ENCODE measurements at places on chromosomes 11 and 22.

- peak; percentile 96 for DNase-seq
Observed at GRCh38 chr22:42399315-42400271, 32.6 kb downstream of the NFAM1 start.

DNA sequence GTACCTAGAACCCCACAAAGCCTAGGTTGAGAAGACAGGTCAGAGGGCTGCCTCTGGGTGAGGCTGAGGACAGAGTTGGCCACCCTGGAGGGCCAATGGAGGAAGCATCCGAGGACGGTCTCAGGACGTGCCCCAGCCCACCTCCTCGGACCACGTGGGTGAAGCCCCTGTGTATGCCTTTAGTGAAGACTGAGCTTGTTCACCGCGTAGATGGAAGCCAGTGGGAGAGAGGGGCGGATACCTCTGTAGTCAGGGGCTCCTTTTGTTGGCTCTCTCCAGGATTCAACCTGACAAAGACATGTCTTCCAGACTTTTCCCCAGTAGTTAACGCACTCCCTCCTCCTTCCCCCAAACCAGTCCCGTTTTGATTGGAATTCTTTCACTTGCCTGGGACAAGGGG, 110.7 kb downstream of the ZBTB16 start:
- no peak for DNase-seq

- no peak for DNase-seq
Observed at GRCh38 chr11:76634886-76635285, 35.7 kb downstream of the LRRC32 start.

- DNase-seq, result no peak
Observed at GRCh38 chr11:38680746-38681145, 2082.7 kb upstream of the RAG2 start.

GRCh38 chr11:14784230-14784629, 107.8 kb downstream of the CYP2R1 start:
- no peak for DNase-seq

DNA sequence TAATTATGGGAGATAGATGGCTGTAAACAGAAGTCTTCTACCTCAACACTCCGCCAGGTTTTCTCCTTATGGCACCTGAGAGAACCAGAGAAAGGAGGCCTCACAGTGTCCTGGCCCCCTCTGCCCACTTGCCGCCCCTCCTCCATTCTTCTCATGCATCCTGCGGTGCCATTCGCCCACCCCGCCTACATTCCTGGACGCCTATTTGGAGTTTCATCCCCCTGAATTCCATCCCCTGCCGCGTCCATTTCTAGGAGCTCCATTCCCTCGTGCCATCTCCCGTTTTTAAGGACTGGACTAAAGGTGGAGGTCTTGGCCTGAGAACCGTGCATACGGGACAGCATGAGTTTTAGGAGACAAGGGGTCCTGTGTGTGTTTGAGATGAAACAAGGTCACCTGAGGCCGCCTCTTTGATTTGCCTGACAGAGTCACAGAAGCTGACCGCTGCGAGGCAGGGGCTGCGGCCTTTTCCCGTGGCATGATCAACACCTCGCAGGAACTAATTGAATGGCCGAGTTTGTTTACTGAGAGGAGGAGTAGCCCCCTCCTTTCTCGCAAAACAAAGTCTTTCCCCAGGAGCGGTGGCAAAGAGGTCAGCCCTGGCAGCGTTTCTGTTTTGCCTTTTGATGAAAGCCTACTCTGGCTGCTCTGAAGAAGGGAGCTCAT, 246.2 kb downstream of the ST3GAL4 start:
- no peak for DNase-seq

GRCh38 chr11:93432247-93432646, 101.7 kb downstream of the DEUP1 start:
- DNase-seq, result no peak

DNA sequence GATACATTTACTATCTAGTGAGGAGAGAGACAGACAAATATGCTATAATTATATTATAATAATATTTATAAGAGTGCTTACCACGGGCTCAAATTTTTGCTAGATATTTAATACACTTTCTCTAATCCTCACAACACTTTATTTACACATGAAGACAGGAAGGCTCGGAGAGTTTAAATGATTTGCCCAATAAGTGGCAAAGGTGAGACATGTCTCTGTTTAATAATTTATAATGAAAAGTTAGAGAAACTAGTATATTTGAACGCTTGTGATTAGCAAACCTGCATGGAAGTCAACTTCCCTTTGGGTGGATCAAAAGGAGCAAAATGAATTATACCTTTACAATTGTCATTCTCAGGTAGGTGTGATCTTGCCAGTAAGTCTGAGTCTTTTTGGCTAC, 55.4 kb downstream of the POLD3 start:
- DNase-seq, result no peak

DNA sequence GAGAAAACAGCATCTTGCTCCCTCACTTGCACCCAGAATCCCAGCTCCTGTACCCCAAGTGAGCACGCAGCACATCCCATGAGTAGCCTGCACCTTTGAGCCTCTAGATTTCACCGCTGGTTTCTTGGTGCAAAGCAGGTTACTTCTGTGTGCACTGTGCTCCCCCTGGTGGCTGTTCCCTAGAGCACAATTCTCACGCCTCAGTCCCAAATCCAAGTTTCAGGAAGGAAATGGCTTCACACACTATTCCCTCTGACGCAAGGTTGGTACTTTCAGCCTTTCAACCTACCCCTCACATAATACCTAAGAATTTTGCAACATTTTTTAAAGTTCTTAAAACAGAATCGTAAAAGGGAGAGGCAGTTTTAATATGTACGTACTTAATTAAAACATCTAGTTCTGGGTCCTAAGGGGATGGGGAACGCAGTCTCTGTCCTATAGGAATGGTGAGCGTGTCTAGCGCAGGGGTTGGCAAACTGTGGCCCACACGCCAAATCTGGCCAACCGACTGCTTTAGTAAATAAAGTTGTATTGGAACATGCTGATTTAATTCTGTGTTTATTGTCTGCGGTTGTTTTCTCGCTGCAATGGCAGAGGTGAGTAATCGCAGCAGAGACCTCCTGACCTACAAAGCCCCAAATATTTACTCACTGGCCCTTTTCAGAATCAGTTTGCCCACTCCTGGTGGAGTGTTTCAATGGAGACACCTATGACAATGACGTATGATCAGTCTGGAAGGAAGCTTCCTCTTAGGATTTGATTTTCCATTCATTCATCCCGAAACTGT, 27.5 kb downstream of the DHCR7 start:
- DNase-seq, result peak; percentile 34

DNA sequence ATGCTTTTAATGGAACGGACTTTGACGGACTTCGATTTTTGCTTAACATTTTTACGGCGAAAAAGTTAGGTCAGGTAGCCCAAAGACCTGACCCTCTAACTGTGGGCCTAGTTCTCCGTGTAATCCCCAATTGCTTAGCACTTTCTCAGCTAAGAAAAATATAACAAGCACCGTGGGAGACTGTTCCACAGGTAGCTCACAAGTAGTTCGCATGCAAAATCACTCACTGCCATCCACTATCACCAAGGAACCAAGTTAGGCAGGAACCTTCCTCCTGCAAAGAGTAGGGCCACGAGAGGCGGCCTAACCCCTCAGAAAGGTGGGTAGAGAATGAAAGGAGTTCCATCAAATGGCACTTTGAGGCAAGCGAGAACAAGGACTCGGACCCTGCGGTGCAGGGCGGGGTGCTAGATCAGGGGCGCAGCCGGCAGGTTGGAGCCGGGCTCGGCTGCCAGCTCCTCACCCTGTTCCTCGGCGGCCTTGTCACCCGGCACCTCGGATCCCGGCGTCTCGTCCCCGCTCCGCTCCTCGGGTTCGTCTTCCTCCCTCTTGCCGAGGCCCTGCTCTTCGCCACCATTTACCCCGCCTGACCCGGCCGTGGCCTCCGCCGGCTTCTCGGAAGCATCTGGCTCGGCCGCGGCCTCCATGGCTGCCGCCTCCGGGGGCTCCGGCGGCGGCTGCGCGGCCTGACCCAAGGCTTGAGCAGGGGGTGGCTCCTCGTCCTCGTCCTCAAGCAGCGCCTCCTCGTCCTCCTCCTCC, 922 bp downstream of the HNRNPUL2 start:
- no peak for DNase-seq

DNA sequence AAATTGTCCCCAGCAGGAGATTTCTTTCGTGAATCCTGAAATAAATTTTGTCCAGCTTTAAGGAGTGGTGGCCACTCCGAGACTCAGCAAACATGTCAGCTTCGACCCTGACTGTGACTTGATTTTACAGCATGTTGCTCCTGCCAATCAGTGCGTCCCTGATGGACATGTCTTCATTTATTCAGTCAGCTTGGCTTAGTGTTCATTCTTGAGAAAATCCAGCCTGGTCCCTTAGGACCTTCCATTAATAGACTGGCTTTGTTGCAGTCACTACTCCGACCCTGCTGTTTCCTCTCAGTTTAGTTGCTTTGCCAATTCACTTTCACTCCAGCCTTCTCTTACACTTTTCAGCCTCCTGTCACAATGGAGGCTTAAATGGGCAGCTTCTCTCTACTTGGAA, 30.5 kb downstream of the TMPRSS5 start:
- DNase-seq, result no peak

GRCh38 chr11:121696177-121696871, 243.6 kb upstream of the SORL1-AS1 start:
- DNase-seq, result no peak

GRCh38 chr11:11780858-11781257, 60.9 kb upstream of the USP47 start:
- no peak for DNase-seq

GRCh38 chr11:116051494-116051893, 547.3 kb upstream of the CADM1 start:
- DNase-seq, result no peak

- no peak for DNase-seq
Observed at GRCh38 chr11:110738641-110739040, 26.4 kb upstream of the ARHGAP20 start.

- no peak for DNase-seq
Observed at GRCh38 chr11:116857316-116857715, 19.9 kb upstream of the APOA1 start.

DNA sequence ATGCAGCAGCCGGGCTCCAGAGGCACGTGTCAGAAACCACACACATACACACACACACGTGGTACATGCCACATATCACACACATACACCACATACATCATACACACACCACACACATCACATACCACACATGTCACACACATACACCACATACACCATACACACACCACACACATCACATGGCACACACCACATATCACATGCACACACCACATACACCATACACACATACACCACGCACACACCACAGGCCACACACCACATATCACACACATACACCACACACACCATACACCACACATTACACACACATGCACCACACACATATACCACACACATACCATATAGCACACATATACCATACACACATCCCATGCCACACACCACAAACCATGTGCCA, 97.5 kb upstream of the PRR5 start:
- no peak for DNase-seq

- DNase-seq, result no peak
Observed at GRCh38 chr11:77039491-77040400, 5.5 kb downstream of the B3GNT6 start.

DNA sequence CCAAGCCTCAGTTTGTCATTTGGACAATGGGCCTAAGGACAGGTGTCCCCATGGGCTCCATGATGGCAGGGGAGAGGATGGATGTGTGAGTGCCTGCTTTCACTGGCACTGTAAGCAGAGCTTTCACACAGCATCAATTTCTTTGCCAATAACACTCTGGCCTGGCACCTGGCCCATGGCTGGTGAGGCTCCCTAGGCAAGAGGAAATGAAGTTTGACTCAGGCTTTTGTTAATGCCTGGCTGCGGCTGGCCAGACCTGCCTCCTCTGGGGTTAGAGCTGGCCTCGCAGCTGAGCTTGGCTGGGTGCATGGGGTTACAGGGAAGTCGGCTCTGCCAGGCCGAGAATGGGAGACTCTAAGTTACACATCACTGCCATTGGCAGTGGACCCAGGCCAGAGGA, 30.0 kb upstream of the SEZ6L start:
- peak; percentile 43 for DNase-seq

GRCh38 chr22:49907807-49908206, 10.4 kb downstream of the ALG12 start:
- no peak for DNase-seq

GRCh38 chr22:36452250-36452977, 29.0 kb downstream of the TXN2 start:
- no peak for DNase-seq

DNA sequence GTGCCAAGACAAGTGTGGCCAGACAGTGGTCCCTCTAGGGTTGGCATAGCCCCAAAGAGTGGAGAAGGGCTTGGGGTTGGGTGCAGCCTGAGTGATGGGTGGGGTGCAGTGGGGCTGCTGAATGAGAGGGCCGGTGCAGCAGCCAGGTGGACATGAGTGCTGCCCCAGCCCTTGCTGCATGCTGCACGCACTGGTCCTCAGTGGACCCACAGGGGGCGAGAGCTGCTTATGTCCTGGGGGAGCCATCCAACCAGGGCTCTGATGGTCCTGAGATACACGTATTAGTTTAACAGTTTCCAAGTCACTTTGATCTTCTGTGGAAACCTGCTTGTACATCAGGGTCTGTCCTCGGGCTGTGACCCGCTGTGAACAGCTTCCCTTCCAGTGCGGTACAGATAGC, 23.9 kb upstream of the ACR start:
- no peak for DNase-seq

DNA sequence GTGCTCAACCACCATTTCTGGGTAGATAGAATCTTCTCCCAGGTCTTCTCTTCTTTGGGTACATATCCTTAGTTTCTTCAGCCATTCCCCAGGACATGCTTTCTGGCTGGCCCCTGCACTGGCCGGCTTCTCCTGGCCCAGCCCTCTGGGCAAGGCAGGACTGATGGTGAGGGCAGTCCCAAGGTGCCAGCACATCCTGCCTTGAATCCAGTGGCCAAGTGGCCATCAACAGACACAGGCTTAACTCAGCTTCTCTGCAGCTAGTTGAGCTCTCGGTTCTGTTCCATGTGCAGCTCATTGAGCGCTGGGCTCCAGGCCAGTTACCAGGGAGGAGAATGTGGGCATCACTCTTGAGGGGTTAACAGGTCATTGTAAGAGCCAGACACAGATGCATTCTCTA, 17.6 kb downstream of the SMIM38 start:
- no peak for DNase-seq

DNA sequence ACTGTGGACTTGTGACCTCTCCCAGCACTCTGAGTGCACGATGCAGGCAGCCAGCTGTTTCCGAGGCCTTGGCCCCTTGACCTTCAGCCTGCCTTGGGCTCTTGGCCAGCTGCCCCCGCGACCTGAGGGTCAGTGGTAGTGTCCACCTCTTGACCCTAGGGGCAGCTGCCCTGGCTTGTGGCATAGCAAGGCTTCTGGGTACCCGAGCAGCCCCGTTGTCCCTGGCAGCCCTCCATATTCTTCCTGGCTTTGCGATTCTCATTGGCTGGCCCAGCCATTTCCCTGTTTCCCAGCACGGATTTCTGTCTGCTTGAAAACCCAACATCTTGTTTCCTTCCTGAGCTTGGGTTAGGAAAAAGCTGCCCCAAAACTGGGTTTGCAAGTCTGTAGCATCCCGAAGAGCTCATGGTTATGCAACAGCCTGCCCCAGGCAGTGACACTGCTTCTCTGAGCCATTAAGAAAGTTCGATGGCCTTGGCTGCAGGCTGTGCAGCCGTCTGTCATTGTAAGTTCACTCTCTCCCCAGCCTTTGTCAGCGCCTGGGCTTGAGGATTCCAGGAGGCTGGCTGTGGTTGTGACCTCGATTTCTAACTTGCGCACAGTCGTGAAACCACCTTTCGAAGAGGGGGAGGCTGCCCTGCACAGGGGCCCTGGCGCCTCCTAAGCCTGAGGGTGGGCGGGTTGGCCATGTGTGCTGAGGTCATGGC, 48.8 kb downstream of the FBLN1 start:
- no peak for DNase-seq

GRCh38 chr11:45872651-45873356, 12.6 kb upstream of the MAPK8IP1 start:
- peak; percentile 41 for DNase-seq

Data from NCI-H1694 (cell line).